AG04450 (cell line): ENCODE measurements at places on chromosomes 5 and 9.

DNA sequence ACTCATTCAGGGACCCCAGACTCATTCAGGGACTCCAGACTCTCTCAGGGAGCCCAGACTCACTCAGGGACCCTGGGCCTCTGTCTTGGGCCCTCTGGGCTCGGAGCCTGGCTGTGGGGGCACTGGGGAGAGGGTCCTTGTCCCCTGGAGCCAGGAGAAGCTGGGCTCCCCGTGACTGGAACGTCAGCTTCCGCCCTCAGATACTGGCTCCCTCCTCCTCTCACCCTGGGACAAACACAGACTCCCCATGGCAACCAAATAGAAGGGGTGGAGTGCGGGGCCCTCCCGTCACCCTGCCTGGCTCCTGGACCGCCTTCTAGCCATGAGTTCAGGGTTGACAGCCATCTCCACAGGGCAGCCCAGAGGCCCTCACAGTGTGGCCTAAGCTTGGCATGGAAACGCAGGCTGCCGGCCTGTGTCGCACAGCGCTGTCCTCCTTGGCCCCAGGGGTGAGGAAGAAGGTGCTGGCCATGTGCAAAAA is 27.6 kb downstream of the ZDHHC11B start:
- DNase-seq = no peak

- DNase-seq = no peak
Measured at GRCh38 chr5:66779528-66779927, 183.3 kb downstream of the MAST4 start.

- DNase-seq = no peak
Measured at GRCh38 chr9:75033791-75034473, 5.8 kb upstream of the CARNMT1 start.

DNA sequence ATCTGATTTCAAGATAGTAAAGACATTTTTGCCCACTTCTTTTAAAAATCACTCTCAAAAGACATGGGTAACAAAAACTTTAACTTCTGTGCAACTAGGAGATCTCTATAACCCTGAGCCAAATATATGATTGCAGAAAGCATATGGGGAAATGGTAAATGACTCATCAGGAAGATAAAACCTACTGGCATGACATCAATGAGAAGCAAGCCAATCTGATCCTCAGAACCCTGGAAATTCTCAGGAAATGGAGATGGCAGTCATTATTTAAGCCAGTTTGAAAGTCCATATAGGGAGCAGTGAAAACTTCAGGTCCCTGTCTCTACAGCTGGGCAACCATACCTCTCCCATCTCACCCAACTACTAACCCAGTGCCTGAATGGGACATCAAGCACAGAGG is 249.7 kb upstream of the NREP start:
- no peak for DNase-seq

GRCh38 chr5:42950456-42951292 is 89.4 kb downstream of the ANXA2R start:
- DNase-seq = peak; percentile 99

GRCh38 chr5:76625087-76625815 is 2.0 kb upstream of the F2RL2 start:
- DNase-seq = no peak

GRCh38 chr5:1760231-1760630 is 39.4 kb downstream of the MRPL36 start:
- DNase-seq = no peak

- no peak for DNase-seq
Measured at GRCh38 chr9:88742905-88743304, 207.9 kb downstream of the NXNL2 start.

GRCh38 chr5:174511714-174512253 is 212.6 kb upstream of the MSX2 start:
- no peak for DNase-seq

GRCh38 chr9:34382054-34382453 is 5.4 kb upstream of the MYORG start:
- DNase-seq = no peak

DNA sequence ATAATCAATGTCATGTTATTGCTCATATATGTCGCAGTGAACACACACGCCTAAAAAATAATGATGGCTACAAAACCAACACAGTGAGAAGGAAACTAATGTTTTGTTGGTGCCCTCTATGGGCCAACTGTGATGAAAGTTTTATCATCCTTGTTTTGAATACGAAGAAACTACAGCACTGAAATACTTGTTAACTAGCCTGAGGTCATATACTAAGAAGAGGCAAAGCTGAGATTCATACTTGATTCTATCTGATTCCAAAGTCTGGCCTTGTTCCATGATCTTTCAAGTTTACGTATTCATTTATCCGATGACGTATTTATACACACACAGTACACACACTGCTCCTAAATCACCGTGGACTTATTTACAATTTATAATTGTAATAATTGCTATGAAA is 16.1 kb upstream of the DRD1 start:
- DNase-seq = no peak

- no peak for DNase-seq
Measured at GRCh38 chr5:143914756-143915155, 102.8 kb downstream of the HMHB1 start.

DNA sequence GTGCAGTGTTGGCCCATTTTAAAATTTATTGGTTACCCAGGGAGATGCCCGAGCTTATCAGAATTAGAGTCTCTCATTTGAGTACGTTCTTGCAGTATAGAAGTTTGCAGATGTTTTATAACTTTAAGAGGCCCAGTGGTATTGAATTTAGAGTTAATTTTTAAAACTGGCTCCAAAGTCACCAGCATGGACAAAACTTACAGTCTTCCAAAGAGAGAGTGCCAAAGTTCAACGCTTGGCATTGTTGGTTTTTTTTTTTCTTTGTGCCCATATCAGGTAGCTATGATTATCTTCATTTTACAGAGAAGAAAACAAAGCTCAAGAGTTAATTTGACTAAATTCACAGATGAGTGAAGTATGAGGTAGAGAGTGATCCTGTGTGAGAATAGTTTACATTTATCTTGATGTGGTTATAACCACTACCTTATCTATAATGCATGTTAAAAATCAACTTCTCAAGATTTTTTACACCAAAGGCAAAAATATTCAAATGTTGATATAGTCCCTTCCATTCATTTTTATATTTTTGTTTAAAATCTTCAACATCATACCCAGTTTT is 273.7 kb upstream of the DMRT1 start:
- DNase-seq = no peak

GRCh38 chr9:80146466-80146865 is 574.7 kb downstream of the TLE4 start:
- DNase-seq = no peak

DNA sequence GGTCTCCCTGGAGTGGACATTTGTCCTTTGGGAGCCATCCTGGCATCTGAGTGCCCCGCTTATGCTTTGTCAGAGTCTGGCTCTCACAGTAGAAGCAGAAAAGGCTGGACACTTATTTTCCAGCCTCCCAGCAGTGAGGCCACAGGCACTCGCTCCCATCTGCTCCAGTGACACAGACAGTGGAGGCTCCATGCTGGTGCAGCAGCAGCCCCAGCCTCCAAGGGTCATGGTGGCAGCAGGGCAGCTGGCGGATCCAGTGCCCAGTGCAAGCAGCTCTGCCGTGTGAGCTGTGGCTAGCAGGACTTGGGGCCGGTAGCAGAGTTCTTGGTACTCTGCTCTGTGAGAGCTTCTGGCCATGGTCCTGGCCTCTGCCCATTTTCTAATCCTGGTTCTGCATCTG is 157.3 kb upstream of the ALDH1B1 start:
- DNase-seq = no peak

DNA sequence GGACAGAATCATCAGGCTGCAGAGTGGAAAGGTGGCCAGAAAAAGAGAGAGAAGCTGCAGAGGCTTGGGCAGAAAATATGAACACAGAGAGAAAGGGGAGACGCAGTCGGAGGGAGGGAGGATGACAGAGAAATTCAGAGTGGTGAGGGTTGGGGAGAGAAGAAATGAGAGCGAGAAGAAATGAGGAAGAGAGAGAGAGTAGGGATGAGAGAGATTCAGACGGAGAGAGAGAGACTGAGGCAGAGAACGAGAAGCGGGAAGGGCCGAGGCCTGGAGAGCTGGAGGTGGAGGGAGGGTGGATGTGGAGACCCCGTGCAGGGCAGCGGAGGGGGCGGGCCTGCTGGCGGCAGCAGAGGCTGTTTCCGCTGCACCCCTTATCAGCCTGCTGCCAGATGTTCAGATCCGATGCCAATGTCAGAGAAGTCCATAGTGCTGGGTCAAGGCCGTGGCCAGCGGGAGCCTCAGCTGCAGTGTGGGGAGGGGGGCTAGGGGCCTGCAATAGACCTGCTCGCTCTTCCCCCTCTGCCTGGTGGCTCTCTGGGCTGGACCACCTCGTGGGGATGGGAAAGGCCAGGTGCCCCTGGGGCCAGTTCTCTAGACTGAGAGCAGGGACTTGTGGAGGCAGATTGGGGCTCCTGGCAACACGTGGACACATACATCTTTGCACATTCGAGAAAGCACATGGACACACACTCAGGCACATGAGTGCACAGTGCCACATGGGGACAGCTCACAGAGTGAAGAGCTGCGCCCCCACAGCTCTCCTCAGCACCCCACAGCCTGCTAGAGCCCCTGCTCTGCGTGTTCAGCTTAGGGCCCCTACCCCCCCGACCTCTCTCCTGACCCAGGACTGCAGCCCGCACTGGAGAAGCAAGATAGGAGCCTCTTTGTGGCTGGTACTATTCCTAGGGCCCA is 4.9 kb upstream of the NR5A1 start:
- DNase-seq = no peak

DNA sequence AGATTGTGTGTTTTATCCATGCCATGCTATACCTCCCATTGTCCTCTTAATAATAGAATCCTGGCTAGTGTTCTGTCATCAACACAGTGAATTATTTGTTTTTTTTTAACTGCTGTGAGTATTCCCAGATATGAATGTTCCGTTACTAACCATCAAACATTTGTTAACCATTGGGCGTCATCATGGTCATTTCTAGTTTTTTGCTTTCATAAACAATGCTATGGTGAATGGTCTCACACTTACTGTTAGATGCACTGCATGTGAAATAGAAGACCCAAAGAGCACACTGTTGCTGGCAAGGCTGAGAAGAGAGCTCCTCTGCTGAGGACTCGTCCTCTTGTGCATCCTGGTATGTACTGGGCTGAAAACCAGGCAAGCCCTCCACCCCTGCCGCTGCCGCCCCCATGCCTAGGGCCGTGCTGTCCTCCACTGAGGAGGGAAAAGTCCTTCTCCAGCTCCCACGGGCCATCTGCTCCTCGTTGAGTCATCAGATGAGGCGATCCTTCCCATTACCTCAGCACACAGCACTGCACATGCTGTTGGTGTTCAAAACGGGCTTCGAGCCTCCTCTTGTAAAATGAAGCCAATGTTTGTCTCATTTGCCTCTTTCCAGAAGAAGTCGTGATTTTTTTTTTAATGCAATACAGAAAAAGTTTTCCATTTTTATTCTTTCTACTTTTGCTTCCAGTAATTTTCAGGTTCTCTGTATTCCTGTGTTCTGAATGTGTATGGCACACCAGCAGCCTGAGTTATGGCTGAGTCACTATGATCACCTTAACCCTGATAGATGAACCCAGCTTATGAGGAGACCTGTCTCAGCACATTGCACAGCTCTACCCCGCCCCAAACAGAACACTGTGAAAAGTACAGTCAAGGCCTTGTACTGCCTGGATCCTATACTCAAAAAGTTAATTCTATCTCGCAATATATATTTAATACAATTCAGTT is 219.0 kb downstream of the AOPEP start:
- DNase-seq = peak; percentile 84

GRCh38 chr5:75656311-75657003 is 45.2 kb downstream of the ANKDD1B start:
- no peak for DNase-seq

DNA sequence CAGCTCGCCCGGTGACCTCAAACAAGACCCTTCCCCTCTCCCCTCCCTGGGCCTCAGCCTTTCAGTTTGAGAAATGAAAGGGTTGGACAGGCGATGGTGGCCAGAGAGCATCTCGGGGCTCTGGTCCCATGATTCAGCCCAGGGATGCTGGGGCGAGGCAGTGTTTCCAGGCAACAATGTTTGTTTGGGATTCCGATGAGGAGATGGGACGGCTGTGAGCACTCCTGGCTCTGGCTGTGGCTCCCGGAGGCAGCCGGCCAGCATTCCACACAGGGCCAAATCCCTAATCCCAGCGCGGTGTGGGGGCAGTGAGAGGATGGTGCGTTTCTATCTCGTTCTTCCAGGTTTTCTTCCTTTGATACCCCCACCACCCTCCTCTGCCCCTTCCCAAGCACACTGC is 66.0 kb downstream of the HMCN2 start:
- DNase-seq = peak; percentile 55

GRCh38 chr9:83599071-83599470 is 23.9 kb upstream of the IDNK start:
- no peak for DNase-seq

GRCh38 chr5:143395638-143396352 is 7.7 kb downstream of the NR3C1 start:
- no peak for DNase-seq

- DNase-seq = no peak
Measured at GRCh38 chr9:15149450-15149849, 157.6 kb downstream of the TTC39B start.

GRCh38 chr5:150217038-150217437 is 27.2 kb downstream of the SLC6A7 start:
- no peak for DNase-seq

DNA sequence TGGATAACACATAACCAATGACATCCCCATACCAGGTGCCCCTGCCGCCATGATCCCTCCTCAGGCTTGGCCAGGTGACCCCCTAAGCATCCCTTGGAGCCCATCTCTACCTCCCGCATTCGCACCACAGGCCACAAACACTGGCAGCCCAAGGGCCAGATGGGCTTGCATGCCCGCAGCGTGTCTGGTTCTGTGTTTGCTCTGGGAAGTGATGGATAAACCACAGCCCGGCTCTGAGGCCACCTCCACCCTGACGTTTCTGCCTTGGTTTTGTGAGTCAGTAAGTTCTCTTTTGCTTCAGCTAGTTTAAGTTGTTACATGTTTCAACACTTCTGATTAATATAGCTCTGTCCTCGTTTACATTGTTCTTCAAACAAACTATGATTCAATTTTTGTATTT is 172.4 kb upstream of the PHYKPL start:
- no peak for DNase-seq

DNA sequence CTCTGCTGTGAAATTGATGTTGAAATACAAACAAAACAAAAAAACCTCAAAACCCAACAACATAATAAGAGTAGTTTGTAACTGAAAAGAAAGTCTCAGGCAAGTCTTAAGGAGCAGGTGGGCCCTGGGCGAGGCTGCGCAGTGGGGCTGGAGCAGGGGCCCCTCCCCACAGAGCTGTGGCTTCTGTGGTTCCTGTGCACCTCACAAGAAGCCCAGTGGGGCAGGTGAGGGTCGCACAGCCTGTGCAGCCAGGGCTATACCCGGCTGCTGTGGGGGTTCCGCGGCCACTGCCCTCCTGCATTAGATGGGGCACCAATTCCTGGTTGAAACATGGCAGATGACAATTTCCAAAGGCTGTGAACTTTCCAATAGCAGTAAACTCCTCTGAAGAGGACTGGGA is 75.3 kb downstream of the TRIO start:
- DNase-seq = no peak
